Motor neuron (in vitro differentiated cells): ENCODE measurements at places on chromosomes 4 and X. TPM values are rescaled to one million over a fixed set of nuclear protein-coding genes. Genes with fewer than 3 reads are reported as not detected.

DNA sequence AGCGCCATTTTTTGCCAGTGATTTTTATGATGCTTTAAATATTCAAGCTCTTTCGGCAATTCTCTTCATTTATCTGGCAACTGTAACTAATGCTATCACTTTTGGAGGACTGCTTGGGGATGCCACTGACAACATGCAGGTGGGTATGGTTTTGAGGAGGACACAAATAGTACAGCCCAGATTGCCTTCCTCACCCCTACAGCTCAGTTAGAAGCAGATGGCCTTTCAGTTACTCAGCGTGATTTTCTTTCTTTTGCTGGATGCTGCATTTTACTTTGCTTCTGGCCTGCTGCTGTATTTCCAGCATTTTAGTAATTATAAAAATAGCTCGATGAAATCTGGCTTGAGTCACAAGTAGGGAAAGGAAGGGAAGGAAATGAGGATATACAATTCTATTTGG is 114.7 kb downstream of the SLC4A4 start:
- ATAC-seq = no peak

DNA sequence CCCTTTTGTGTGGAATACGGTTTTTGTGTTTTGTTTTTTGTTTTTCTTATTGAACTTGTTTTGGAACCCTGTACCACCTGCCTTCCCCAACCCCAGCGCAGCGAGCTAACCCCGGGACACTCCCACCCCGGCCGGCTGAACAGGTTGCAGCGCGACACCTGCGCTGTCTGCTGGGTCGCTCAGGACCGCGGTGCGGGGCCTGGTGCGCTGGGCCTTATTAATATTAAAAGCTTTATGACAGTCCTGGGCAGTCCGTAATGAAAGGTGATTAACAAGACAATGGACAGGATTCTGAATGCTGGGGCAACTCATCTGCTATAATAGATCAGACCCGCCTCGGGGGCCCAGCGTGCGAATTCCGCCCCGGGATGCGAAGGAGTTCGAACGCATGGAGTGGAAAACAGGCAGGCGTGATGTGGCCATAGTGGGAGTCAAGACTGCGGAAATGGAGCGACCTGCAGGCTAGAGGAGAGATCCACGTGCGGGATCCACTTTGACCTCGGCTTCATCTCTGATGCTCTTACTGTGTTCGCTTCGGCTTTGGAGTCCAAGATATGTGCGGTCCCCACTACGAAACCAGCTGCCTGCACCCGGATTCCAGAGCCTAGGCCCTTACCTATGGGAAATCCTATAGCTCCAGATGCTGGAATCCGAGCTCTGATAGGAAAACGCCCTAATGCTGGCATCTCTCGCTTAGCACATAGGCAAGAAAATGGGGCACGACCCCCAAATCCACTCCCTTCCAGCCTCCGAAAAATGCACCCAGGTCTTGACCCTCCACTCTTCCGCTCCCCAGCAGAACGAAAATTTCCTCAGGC is 69.0 kb upstream of the TMEM33 start:
- no peak for ATAC-seq

GRCh38 chrX:130606425-130606824 is 204.6 kb downstream of the RBMX2 start:
- ATAC-seq = no peak

DNA sequence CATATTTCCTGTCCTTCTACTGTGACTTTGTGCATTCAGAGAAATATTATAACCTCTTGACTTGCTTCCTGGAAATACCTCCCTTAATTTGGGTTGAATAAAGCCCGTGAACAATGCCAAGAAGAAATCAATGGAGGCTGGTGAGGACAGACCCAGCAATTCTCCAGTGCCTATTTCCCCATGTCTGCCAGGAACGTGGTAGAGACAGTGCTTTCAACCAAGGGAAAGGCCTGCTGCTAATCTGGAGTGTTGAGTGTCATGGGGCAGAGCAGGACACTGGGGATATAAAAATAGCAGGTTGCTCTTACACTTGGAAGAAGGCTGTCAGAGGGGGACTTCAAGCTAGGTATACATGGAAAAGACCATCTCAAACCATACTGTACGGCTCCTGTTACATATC is 19.9 kb downstream of the TSC22D3 start:
- no peak for ATAC-seq

DNA sequence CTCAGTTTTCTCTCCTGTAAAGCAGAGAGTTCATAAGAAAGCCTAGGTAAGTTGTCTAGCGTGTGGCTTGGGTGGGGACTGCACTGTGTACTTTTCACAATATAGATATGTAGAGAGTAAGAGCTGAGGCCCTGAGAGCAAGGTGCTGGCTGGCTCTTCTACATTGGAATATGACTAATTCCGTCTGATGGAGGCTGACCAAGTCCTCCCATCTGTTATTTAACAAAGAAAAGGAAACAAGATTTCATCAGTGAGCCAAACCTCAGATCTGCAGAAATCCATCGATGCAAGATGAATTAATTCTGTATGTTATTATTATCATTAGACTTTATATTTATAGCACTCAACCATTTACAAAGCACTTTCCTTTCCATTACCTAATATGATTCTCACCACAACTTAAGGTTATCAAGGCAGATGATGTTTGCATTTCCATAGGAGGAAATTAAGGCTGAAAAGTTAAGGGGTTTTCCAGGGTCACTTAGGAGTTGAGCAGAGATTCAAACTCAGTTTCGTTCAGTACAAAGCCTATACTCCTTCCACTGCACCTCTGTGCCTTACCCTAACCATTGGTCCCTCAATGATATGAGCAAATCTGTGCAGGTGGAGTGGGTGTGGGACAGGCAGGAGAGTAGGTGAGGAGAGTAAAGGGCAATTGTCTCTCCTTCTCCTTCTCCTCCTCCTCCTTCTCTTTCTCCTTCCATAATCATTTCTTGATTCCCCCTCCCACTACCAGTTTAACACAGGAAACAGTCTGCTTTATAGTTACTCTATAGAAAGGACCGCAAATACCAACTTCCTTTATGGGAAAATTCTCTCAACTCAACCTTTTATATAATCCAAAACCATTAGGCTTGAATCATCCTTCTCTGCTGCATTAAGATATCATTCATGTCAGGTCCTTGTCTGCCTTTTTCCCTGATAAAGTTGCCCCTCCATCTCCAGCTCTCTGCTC is 27.6 kb upstream of the SRD5A3 start:
- no peak for ATAC-seq

- ATAC-seq = no peak
Observed at GRCh38 chrX:94901849-94902248, 1227.8 kb downstream of the FAM133A start.

GRCh38 chr4:11847167-11847566 is 418.5 kb upstream of the HS3ST1 start:
- ATAC-seq = no peak

DNA sequence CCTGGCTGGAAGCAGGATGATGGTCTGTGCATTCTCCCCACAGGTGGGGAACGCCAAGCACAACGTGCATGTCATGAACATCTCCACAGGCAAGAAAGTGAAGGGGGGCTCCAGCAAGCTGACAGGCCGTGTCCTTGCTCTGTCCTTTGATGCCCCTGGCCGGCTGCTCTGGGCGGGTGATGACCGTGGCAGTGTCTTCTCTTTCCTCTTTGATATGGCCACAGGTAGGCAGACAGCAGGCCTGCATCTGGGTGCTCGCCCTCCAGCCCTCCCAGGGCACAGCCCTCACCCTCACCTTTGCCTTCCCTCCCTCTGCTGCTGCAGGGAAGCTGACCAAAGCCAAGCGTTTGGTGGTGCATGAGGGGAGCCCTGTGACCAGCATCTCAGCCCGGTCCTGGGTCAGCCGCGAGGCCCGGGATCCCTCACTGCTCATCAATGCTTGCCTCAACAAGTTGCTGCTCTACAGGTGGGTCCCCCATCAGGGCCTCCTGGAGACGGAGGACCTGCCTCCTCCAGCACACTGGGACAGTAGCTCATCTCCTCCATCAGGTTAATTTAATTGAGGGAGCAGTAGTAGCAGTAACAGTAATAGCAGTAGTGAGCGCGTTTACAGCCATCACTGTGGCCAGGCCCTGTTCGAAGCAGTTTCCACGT is 4.6 kb downstream of the WDR13 start:
- ATAC-seq = no peak

- ATAC-seq = no peak
Observed at GRCh38 chrX:108257556-108257955, 166.0 kb downstream of the ATG4A start.

CFAP99 gene
- total RNA-seq = 0.05 and 0.25 TPM in 2 replicates

- ATAC-seq = no peak
Observed at GRCh38 chrX:45056428-45057145, 144.1 kb downstream of the DIPK2B start.

PABPC5 gene
- 0.36 and 0.38 TPM in 2 replicates for total RNA-seq

- no peak for ATAC-seq
Observed at GRCh38 chrX:43019021-43019420, 241.1 kb upstream of the PPP1R2C start.
